ENCODE measurements at places on chromosomes 13 and 19. TPM values are rescaled to one million over a fixed set of nuclear protein-coding genes. Genes with fewer than 3 reads are reported as not detected.

- DNase-seq: no peak
Measured at GRCh38 chr19:13544423-13544822, 38.1 kb upstream of the CACNA1A start.

POU4F1 gene
- polyA plus RNA-seq: not detected

- no peak for DNase-seq
Measured at GRCh38 chr19:30873691-30874090, 475.5 kb downstream of the TSHZ3 start.

FBL gene
- 281 TPM for polyA plus RNA-seq

GRCh38 chr13:49997955-49998354 is 1.1 kb downstream of the TRIM13 start:
- peak; percentile 47 for DNase-seq

DNA sequence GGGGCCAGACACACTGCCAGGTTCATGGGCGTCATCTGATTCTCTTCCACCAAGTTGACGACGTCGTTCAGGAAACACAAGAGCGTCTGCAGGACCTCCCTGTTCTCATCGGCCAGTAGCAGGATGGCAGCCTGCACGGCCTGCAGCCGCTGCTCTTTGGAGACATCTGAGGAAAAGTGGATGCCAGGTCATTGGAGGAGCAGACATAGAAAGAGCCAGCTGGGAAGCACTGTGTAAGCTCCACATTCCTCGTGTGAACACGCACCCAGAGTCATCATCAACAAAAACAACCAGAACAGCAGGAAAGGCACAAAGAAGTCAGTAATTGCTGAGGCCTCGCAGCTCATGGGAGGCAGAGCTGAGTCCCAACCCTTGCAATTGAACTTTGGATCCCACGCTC is 96.5 kb downstream of the KL start:
- DNase-seq: no peak

ZNF536 gene
- 4.9 TPM for polyA plus RNA-seq

ZNF227 gene
- polyA plus RNA-seq: 7.4 TPM

DNA sequence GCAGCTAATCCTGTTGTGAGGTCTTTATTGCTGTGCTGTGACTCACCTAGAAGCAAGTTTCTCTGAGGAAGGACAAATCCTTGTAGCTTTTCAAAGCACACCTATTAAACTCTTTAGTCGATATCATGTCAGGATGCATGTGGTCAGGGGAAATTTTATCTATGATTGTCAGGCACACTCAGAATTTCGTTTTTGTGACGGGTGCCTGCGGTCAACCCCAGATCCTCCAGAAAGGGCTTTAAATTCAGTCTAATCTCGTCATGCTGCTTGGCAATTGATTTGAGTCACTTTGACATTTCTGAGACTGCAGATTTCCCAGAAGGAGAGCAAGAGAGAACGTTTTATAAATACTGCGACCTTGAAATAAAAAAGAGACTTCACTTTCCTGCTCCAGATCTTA is 316.9 kb downstream of the FGF9 start:
- no peak for DNase-seq

- no peak for DNase-seq
Measured at GRCh38 chr13:30559274-30559673, 58.4 kb upstream of the USPL1 start.

PDCD2L gene
- polyA plus RNA-seq: 13.0 TPM

BRME1 gene
- polyA plus RNA-seq: 2.2 TPM

DNA sequence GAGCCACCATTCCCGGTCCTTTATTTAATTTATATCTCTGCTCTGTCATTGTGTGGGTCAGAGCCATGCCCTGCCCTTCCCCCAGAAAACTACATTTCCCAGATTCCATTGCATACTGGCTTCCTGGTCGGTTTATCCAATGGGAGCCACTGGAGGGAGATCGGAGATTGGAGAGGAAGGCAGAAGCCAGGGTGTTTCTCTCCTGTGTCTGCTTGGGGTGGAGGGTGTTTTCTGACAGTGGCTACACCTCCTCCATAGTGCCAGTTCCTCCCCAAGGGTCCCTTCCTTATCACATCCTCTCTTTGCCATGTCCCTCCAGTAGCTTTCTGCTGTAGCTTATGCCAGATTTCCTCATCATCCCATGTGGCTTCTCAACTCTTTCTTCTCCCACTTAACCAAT is 19.0 kb downstream of the OLFM2 start:
- DNase-seq: no peak

- no peak for DNase-seq
Measured at GRCh38 chr13:69028936-69029335, 1078.7 kb upstream of the ATXN8OS start.

Measured in urinary bladder (tissue), 4 donors.